ENCODE measurements at places on chromosomes 11 and 22.

DNA sequence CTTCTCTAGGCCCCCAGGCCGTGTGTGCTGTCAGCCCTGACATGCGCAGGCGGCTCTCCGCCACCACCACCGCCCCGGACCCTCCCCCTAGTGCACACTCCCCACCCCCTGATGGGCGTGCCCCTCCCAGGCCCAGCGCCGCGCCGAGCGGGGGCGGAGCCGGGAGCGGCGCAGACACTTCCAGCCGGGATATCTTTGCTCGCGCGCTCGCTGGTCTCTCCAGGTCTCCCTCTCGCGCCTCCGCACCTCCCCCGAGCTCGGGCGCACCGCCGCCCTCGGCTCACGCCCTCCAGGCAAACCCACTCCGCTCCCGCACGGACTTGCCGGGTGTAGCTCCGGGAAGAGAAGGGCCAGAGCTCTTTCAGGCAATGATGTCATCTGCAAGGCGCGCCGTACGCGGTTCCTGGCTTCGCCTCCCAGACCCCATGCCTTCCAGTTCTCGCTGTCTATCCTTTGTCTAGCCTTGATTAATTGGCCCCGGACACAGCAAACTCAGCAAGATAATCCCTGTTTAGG is at the start of gene SCN3B:
TSS of gene SCN3B (minus strand) at position 59 of the 516 bp plus-strand sequence. CDS start 823 bp downstream, outside the sequence.
- DNase-seq: no peak

DNA sequence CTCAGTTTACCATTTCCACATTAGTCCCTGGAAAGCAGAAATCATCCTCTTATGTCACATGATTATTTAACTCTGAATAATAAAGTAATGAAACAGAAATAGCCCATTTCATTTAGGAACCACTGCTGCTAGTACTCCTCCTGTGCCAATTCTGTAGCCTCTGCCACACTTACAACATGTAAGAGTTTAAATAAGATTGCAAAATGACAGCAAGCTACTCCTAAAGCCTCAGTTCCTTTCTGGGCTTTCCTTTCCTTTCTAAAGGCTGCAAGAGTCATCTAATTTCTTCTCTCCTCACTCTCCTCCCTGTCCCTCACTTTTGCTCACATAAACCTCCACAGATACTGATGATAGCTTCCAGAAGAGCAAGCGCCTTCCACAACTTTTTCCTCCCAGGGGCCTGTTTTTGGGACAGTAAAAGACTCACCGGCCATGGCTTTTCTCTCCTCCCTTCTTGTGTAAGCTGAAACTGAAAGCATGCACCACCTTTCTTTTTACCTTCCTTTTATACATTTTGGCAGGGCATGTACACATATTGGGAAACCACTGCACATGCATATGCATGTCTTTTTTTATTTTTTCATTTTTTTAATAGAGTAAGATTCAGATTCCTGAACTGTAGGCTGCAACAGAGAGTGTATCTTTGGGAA is 38.5 kb downstream of the CARD18 start:
- no peak for DNase-seq

- no peak for DNase-seq
Measured at GRCh38 chr22:19061471-19062138, 60.6 kb downstream of the DGCR2 start.

DNA sequence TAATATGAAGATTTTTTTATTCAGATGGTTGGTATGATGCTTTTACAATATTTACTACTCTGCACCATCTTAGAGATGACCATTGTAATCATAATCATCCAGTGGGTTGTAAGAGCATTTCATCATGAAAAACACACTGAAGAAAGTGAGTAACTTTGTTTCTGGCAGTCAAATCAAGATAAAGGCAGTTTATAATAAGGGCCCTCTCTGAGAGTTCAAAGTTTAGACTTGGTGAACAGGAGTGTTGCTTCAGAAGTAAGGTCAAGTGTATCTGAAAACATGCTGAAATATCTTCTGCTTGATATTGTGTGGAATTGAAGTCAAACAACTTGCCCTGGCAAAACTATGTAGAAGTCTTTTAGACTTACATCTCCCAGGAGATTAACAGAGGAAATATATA is 19.5 kb upstream of the MS4A8 start:
- DNase-seq: no peak

DNA sequence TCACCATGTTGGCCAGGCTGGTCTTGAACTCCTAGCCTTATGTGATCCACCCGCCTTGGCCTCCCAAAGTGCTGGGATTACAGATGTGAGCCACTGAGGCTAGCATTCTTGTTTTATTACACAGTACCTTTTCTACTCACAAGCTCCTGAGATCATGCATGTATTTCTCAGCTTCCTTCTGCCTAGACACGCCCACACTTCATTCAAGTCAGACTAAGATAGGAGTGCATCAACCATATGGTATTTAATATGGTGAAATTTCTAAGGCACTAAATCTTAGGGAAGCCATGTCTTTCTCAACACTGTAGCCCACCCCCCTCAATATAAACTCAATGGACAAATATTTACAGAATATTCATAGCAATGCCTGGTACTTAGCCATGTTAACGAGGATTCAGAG is 62.1 kb downstream of the SLC25A17 start:
- no peak for DNase-seq

DNA sequence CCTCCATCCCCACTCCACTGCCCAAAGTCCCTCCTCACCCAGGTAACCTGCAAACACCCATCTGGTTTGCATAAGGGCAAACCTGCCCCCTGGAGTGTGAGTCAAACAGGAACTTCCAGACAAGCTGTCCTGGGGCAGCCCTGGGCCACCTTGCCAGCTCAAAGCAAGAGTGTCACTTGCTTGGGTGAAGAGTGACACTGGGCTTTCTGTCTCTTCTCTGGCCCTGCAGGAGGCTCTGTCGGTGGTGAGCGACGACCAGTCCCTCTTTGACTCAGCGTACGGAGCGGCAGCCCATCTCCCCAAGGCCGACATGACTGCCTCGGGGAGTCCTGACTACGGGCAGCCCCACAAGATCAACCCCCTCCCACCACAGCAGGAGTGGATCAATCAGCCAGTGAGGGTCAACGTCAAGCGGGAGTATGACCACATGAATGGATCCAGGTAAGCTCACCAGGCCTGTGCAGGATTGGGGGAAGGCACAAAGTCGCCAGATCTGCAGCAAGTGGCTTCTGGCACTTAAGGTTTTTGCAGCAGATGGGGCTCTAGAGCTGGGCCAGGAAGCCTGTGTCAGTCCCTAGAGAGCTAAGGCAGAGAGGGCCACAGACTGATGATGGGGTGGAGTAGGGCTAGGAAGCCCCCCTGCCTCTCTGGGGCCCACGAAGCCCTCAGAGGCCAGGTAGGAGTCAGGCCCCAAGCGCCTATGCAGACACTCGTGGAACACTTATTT is 64.2 kb downstream of the FLI1 start:
- DNase-seq: no peak

DNA sequence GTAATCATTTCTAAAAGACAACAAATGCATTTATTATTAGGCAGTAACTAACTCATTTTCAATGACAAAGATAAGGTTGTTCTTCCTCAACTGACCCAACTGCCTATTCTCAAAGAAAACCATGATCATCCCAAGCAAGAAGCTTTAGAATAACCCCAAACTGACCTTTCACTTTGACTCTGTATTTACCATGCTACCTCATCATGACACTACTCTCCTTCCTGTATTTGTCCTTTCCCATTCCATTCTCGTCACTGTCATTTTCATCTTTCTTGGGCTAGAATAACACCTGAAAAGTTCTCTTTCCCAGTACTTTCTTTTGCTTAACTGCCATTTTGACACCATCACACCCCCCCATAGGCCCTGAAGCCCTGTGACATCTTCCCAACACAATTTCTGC is 48.3 kb downstream of the TCF20 start:
- DNase-seq: no peak

DNA sequence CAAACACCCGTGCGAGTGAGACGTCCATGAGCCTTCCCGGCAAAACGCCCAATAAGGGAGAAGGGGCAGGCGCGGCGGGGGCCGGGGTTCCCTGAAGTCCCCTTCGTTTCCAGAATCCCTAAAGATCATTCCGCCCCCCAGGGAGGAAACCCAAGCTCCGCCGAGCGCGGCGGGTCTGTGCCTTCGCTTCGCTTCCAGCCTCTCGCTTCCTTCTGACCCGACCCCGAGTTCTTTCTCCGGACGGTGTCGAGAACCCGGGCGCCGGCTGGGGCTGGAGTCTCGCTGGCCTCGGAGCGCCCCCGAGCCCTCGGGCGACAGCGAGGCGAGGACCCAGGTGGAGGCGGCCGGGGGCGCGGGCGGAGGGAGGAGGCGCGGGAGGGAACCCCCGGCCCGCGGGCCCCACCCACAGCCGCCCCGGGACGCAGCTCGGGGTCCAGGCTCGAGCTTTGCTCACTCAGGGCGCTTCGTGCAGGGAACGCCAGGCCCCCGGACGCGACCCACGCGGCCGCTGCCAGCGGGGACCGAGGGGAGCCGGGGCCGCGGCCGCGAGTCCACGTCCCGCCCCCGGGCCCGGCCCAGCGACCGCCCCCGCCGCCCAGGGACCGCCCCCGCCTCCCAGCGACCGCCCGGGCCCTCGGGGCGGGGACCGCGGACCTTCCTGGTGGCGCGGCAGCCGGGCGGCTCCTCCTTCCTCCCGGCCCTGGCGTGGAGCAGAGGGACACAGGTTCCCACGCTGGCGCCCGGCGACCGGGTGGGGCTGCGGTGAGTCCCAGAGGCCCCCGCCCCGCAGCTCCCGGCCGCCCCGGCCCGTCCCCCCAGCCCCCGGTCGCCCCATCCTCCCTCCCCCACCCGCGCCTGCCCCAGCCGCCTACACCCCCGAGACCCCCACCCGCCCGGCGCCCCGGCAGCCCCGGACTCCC is at the start of gene PGGHG:
TSS of gene PGGHG (plus strand) at position 649 of the 920 bp plus-strand sequence. CDS start 691 bp downstream, outside the sequence.
- DNase-seq: no peak

DNA sequence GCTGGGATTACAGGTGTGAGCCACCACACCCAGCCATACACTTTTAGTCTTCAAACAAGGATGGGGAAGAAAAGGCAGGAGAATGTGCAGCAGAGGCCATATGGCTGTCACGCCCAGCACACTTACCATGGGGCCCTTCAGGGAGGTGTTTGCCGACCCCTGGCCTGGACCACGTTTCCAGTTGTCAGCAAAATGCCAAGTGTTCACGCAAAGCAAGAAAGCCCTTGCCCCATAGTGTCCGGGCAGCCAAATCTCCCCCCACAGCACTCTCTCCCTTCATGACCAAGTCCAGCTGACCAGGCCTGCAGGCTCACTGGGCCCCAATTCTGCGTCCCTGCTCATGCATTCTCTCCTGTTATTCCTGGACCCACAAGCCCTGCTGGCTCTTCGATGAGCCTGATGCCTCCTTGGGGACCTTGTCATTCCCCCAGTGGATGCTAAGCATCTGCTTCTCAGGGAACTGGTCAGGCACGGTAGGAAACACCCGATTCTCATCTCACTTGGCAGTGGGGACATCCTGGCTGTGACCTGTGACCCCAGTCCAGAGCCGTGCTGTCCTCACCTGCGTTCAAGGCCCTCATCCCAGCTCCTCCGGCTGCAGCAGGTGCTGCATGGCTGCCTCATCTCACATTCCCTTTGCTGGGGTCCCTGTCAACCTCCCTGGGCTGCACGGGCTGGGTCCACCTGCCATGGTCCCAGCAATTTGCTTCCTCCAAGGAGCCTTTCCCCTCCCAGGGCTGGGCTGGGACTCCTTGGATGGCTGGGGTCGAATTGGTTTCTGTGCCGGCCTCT is 96.4 kb downstream of the CTTN start:
- DNase-seq: no peak

- DNase-seq: no peak
Measured at GRCh38 chr22:38403812-38404211, 51.2 kb downstream of the KCNJ4 start.

- no peak for DNase-seq
Measured at GRCh38 chr22:37442135-37442534, 14.9 kb upstream of the ELFN2 start.

DNA sequence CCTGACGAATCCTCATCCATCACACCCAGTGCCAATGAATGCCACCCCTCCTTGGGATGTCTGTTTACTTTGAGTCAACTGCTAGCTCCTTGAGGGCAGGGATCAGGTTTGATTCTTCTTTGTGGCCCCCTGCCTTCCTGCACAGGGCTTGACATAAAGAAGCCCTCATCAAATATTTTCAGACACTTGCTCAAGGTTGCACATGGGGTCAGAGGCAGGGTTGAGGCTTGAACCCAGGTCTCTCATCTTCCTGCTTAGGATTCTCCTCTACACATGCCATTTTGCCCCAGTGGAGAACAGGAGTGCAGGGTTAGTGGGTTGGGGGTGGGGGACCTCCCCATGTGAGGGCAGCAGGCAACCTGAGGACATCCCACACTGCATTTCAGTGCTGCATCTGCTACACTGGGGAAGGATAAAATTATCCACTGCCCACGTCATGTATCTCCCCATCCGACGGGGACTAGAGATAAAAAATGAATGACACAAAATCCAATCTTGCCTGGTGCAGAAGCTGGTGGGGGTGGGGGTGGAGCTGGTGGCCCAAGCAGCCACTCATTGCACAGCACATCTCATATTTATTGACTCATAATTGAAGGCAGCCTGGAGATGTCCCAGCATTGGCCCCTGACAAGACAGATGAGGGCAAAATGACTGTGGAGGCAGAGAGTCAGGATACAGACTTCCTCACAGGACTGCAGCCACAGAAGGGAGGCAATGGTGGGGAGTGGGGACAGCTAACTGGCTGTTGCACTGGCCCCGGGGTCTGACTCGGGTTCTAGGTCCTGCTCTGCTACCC is 41.3 kb downstream of the NEU3 start:
- no peak for DNase-seq

DNA sequence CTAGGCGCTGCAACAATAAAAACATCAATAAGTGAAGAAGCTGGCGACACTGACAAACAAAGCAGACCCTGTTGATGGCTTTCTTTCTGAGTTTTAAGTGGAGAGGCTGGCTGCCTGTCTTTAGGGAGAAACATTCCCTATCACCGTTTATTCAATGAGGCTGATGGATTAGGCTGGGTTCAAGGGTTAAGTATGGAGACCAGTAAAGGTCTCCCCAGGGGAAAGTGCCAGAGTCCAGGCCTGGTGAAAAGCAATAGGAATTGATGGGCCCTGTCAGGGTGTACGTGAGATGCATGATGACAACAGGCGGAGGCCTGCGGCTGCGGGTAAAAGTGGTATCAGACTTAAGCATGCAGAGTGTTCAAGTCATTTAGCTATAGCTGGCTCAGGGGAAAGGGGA is 102.6 kb downstream of the ALX4 start:
- DNase-seq: no peak

GRCh38 chr11:73157101-73158010 is 15.2 kb upstream of the FCHSD2 start:
- DNase-seq: no peak

GRCh38 chr11:78525720-78526119 is 48.9 kb downstream of the NARS2 start:
- no peak for DNase-seq
